ENCODE measurements at places on chromosomes 4 and X. TPM values are rescaled to one million over a fixed set of nuclear protein-coding genes. Genes with fewer than 3 reads are reported as not detected.

Gene IL13RA1
- 72.5 TPM for total RNA-seq

GRCh38 chr4:40890764-40891163 is 141.0 kb downstream of the NSUN7 start:
- DNase-seq: no peak

- DNase-seq: no peak
Observed at GRCh38 chr4:25915353-25915705, 1.3 kb downstream of the SMIM20 start.

DNA sequence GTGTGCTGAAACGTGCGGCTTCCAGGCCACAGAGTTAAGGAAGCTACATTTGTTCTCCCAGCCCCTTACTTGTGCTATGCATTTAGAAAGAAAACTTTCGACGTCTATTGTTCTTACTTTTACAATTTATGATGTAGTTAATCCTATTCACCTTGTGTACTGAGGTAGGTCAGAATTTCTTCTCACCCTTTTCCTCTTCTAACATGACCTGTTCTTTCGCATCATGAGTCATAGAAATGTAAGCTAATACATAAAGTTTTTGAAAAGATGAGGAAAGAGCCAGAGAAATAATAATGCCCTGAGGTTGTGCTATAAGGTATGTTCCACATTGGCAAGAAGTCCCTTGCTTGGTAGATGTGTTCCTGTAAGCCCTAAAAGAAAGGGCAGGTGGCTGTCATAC is 298.3 kb downstream of the TRIML1 start:
- DNase-seq: no peak

GRCh38 chr4:89111833-89112563 is 665 bp downstream of the TIGD2 start:
- peak; percentile 84 for DNase-seq

Gene MAGEC2
- total RNA-seq: not detected
